ENCODE measurements at places on chromosomes 1 and 21.

DNA sequence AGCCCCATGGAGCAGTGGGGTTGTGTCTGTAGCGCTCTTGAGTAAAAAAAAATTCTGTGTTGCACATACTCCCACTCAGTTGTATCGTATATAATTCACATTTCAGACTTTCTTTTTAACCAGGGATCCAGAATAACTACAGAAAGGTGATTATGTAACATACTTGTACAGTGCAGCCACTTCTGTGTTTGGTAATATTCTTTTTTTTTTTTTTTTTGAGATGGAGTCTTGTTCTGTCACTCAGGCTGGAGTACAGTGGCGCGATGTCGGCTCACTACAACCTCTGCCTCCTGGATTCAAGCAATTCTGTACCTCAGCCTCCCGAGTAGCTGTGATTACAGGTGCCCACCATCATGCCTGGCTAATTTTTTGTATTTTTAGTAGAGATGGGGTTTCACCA lies 82.4 kb upstream of the MACF1 start:
- DNase-seq = no peak

- no peak for DNase-seq
Measured at GRCh38 chr1:223426936-223427335, 33.7 kb downstream of the CCDC185 start.

DNA sequence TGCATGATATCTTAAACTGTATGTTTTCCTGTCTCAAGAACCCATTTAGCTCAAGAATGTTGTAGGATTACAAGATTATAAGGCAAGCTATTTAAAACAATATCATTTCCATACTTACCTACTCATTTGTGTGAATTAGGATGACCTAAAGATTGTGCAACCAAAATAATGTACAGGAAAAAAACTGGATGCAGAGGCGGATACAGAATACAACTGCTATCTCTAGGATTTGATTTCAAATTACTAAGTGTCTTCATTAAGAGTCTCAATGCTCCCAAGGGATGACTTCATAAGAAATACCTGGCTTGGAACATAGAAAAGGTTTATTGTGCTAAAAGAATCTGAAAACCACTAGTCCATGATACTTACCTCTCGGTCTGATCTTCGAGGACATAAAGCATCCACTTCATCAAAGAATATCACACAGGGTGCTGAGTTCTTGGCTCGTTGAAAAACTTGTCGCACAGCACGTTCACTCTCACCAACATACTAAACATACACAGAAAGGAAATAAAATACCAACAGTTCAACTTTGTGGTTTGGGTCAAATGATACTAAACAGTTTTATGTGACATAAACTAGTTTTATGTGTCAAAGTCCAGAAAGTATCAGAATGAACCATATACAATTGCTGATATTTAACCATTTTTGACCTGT lies 54.9 kb downstream of the NVL start:
- no peak for DNase-seq

GRCh38 chr21:28078126-28078525 lies 914.6 kb downstream of the LTN1 start:
- no peak for DNase-seq

DNA sequence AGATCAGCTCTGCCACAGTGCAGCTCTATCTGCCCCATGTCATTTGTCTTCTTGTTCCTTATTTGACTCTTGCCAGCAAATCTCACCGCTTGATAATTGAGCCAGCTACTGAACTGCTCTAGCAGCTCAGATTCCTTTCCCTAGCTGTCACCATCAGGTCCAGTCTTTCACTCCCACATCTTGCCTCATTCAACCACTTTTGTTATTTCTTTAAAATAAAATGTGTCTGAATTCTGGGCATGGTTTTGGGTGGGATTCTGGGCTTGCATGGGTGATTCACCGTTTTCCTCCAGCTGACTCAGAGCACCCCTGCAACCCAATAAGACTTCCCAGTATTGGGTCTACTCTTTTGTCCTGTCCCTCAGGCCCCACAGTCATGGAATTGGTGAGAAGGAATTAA lies 215.7 kb downstream of the DSCAM start:
- DNase-seq = no peak

DNA sequence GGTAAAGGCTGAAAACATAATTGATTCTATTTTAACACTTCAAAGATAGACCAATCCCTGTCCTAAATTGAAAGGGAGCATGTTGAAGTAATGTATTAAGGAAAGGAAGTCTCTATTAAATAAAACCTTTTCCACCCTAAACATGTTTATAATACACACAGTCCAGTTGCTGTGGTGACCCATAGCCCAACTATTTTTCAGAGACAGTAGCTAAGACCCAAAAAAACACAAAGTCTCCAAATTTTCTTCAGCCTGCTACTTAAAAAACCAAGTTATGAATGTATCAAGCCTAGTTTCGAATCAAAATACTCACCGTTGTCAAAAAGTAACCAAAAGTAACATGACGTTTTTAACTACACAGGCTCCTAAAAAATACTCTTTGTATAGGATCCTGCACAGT lies 1.6 kb downstream of the ELK4 start:
- no peak for DNase-seq

GRCh38 chr1:16971341-16972188 lies 8.9 kb downstream of the MFAP2 start:
- peak; percentile 17 for DNase-seq

GRCh38 chr1:21294266-21294989 lies 4.2 kb upstream of the ECE1 start:
- no peak for DNase-seq

DNA sequence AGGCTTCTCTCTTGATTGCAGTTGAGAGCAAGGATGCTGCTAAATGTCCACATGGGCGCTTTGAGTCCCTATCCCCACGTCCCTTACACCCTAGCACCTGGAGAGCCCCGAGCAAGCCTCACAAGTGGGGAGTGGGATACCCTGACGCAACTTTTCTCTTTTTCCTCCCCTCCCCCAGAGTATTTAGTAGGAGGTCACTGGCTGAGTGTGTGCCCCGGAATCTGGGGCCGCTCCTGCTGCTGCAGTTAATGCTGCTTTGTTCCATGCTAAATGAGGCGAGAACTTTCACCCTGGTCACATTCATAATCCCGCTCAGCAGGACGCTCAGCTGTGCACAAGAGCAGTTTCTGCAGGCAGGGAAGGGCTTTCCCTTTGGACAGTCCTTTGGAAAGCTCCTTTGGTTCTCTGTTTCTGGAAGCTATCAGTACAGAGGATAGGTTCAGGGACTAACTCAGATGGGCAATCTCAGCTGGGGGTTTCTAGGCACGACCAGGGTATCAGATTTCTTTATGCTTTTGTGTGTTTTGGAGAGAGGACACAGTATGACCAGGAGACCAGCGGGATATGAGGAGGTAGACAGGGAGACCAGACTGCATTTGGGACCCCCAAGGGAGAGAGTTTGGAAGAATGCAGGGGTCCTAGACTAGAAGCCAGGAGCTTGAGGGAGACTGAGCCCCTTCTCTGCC lies 75.9 kb downstream of the NOS1AP start:
- DNase-seq = peak; percentile 52

DNA sequence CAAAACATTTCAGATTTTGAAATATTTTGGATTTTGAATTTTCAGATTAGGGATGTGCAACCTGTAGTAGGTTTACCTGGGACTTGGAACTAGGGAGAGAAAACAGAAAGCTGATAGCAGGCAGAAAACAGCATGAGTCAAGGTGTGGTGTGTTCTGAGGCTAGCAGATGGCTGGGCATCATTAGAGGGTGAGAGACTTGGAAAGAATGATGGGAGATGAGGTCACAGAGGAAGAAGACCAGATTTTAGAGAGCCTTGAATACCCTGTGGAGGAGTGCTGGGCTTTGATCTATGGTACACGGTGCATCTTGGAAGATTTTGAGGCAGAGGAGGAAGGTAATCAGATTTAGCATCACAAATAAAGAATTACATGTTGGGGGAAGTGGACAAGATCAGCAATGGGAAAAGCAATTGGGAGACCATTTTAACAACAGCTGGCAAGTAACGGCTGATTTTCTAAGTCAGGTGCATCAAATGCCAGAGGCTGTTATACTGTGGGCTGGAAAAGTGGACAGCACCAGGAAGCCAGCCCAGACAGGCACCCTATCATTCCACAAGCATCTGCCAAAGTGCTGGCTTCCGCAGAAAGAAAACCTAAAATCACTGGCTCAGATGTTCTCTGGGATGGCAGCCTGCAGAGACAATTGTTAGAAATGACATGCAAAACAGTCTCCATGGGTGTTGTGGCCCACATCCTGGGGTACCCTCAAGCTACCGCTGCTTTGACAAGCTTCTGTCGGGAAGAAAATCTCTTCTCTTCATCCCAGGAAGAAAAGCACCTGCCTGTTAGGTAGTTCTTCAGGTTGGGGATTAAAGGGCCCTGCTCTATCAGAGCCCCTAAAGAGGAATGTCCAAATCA lies 30.9 kb upstream of the CAMK1G start:
- no peak for DNase-seq

GRCh38 chr21:36541721-36542139 lies 61.8 kb upstream of the CLDN14 start:
- DNase-seq = no peak

- no peak for DNase-seq
Measured at GRCh38 chr21:33334824-33335223, 10.1 kb downstream of the IFNAR1 start.

GRCh38 chr1:47724432-47724999 lies 272.7 kb downstream of the TRABD2B start:
- no peak for DNase-seq
